ENCODE measurements at places on chromosomes 12 and 14. TPM values are rescaled to one million over a fixed set of nuclear protein-coding genes. Genes with fewer than 3 reads are reported as not detected.

- H3K27ac ChIP-seq = no peak overlapping the region
- H3K4me3 ChIP-seq = no peak overlapping the region
- H3K27me3 ChIP-seq = no peaks in the 10 kb centered on the region
- no peak for DNase-seq
- H3K36me3 ChIP-seq = no peaks in the 10 kb centered on the region
Measured at GRCh38 chr12:14975457-14975856, 2.6 kb downstream of the PDE6H start.

- H3K27me3 ChIP-seq = no peaks in the 10 kb centered on the region
- H3K27ac ChIP-seq = no peak overlapping the region
- H3K36me3 ChIP-seq = peaks cover 9% of the 10 kb centered on the region
Measured at GRCh38 chr12:106974511-106974910, 12.4 kb downstream of the MTERF2 start.

DNA sequence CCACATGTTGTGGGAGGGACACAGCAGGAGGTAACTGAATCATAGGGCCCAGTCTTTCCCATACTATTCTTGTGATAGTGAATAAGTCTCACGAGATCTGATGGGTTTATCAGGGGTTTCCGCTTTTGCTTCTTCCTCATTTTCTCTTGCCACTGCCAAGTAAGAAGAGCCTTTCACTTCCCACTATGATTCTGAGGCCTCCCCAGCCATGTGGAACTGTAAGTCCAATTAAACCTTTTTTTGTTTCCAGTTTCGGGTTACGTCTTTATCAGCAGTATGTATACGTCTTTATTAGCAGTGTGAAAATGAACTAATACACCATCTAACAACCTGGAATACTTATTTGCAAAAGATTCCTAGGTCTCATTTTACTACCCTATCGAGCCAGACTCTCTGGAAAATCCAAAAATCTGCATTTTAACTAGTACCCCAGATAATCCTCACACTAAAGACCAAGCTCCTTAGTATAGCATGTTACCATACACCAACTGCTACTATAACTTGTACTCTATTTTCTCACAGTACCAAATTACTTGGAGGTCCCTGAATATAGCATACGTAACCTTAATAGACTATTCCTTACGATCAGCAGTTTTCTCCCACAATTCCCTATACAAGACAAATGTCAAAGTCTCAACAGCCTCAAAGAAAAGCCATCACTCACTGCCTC, 11.5 kb downstream of the GTF2A1 start:
- DNase-seq = no peak
- H3K36me3 ChIP-seq = peaks cover 8% of the 10 kb centered on the region
- no peak overlapping the region for H3K27ac ChIP-seq
- H3K4me1 ChIP-seq = no peaks in the 10 kb centered on the region
- H3K27me3 ChIP-seq = no peaks in the 10 kb centered on the region

GRCh38 chr14:97581016-97581415, 783.8 kb downstream of the VRK1 start:
- H3K27me3 ChIP-seq = no peaks in the 10 kb centered on the region
- H3K4me3 ChIP-seq = no peak overlapping the region

DNA sequence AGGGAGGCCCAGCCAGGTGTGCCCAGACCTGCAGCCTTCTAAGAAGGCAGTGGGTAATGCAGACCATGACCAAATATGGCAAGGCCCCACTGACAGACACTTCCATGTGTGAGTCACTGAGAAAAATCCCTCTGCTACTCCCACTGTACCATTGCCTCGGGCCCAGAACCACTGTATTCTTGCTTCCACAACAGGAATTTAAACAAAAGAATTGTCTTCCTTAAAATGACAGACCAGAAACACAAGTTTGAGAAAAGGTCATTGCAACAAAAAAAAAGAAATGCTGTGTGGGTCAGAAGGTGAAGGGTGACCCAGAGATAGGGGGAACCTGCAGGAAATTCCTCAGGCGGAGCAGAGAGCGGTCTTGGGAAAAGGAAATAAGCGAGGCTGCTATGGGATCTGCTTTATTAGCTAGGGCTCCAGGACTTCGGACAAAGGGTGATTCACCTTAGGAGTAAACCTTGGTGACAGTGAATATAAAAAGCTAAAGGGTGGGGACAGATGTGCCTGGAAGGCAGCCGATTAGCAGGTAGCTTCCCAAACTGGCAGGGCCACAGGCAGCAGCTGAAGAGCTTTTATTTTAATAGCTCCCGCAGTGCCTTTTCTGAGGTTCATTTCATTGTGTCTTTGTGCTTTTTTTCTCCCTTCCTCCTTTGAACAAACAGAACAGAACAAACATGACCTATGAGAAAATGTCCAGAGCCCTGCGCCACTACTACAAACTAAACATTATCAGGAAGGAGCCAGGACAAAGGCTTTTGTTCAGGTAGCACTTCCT, 185.3 kb upstream of the BCL2L14 start:
- no peaks in the 10 kb centered on the region for H3K4me1 ChIP-seq
- no peak for DNase-seq
- H3K4me3 ChIP-seq = no peak overlapping the region
- no peaks in the 10 kb centered on the region for H3K36me3 ChIP-seq

The BDKRB2 gene
- 0.05 TPM for total RNA-seq

The PLEKHG7 gene
- total RNA-seq = not detected

The TAS2R30 gene
- 0.74 TPM for total RNA-seq

The TMEM132D gene
- not detected for total RNA-seq

Measured in Panc1 (cell line).